ENCODE measurements at places on chromosomes 1 and 21. TPM values are rescaled to one million over a fixed set of nuclear protein-coding genes. Genes with fewer than 3 reads are reported as not detected.

GRCh38 chr1:53398091-53398490 is 61.1 kb upstream of the DMRTB1 start:
- no peaks in the 10 kb centered on the region for H3K36me3 ChIP-seq
- DNase-seq: no peak
- H3K27ac ChIP-seq: no peak overlapping the region
- no peak overlapping the region for H3K4me3 ChIP-seq
- H3K27me3 ChIP-seq: no peaks in the 10 kb centered on the region
- H3K4me1 ChIP-seq: no peaks in the 10 kb centered on the region

GRCh38 chr1:99590578-99591209 is 55.2 kb upstream of the PALMD start:
- no peaks in the 10 kb centered on the region for H3K4me1 ChIP-seq
- H3K36me3 ChIP-seq: no peaks in the 10 kb centered on the region
- no peak overlapping the region for H3K4me3 ChIP-seq

The MAP3K7CL gene
- 10.5 TPM for polyA plus RNA-seq

DNA sequence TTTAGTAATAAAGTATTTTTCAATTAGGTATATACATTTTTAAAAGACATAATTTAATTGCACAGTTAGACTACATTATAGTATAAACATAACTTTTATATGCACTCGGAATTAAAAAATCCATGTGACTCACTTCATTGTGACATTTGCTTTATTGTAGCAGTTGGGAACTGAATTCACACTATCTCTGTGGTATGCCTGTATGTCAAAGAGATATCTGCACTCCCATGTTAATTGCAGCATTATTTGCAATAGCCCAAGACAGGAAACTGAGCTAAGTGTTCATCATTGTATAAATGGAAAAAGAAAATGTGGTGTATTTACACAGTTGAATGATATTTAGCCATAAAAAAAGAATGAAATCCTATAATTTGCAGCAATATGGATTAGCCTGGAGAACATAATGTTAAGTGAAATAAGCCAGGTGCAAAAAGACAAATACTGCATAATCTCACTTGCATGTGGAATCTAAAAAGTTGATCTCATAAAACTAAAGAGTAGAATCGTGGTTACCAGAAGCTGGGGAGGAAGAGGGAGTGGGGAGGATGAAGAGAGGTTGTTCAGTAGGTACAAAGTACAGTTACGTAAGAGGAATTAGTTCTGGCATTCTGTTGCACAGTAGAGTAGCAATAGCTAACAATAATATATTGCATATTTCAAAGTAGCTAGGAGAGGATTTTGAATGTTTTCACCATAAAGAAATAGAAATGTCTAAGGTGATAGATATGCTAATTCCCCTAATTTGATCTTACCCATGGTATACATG is 64.8 kb downstream of the DPT start:
- no peaks in the 10 kb centered on the region for H3K4me1 ChIP-seq
- no peak overlapping the region for H3K27ac ChIP-seq
- H3K27me3 ChIP-seq: no peaks in the 10 kb centered on the region
- no peaks in the 10 kb centered on the region for H3K36me3 ChIP-seq

- no peak overlapping the region for H3K4me3 ChIP-seq
- no peaks in the 10 kb centered on the region for H3K36me3 ChIP-seq
- DNase-seq: no peak
- H3K27me3 ChIP-seq: no peaks in the 10 kb centered on the region
Observed at GRCh38 chr1:203099805-203100515, 14.1 kb upstream of the MYOG start.

DNA sequence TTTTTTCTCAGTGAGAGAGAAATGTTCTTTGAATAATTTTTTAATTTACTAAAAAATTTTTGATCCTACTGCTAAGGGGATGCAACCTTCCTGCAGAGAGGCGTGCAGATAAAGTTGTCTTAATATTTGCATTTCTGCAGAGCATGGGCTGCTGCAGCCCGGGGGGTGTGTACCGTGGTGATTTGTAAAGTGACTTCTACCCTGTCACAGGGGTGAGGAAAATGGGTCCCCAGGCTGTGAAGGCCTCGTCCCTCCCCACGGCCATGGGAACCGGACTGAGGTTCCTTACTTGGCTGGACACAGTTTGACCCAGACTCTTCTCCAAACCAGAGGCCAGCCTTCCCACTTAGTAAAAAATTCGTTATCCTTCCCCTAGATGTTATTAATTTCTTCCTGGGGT is 9.5 kb upstream of the C1orf174 start:
- H3K4me3 ChIP-seq: no peak overlapping the region
- peak; percentile 62 for DNase-seq
- H3K27ac ChIP-seq: no peak overlapping the region
- H3K4me1 ChIP-seq: peaks cover 46% of the 10 kb centered on the region

DNA sequence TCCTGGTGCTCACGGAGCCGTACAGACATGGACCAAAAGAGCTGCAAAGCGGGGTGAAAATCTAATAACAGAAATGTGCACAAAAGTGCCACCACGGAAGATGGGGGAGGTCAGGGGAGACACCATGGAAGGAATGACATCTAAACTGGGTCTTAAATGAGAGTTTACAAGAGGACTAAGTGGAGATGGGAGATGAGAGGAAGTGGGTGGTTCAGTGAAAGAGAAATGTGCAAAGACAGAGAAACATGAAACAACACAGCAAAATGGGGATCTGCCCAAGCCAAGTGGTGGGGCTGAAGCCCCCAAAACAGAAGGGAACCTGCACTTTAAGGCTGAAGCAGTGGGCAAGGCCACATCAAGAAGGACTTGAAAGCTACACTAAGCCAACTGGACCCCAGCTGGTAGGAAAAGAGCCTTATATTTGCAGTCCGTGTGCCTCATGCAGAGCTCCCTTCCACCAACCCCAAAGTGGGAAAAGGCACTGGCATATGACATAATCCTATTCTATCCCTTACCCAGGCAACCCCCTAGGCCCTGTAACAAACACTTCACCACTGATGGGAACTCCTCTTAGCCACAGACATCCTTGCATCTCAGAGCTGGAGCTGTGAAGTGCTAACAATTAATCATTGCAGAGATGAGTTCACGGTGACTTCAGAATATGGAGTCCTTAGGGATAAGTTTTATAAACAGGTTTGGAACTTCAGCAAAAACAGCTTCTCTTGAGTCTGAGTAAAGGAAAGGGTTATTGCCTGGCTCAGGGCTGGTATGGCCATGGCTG is 198.6 kb upstream of the EDN2 start:
- H3K4me1 ChIP-seq: peaks cover 57% of the 10 kb centered on the region
- no peak overlapping the region for H3K4me3 ChIP-seq
- peak; percentile 9 for DNase-seq
- peak overlapping the region; percentile 73 for H3K27ac ChIP-seq
- no peaks in the 10 kb centered on the region for H3K36me3 ChIP-seq

DNA sequence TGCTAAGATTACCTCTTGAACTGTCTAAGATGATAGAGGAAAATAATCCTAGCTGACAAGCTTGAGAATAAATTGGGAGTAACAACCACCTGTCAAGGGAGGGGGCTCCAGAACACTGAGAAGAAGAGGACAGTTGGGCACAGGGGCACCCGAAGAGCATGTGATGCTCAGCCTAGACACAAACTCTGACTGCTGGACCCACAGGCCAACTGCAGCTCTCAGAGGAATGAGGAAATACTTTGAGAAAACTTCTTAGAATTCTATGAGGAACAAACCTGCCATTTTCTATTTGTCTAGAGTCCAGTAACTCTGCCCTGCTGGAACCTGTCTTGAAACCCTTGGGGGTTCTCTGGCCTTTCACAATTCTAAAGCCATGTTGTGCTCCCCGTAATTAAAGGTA is 124.1 kb upstream of the KCNK2 start:
- H3K27ac ChIP-seq: no peak overlapping the region
- no peak for DNase-seq
- no peaks in the 10 kb centered on the region for H3K4me1 ChIP-seq

DNA sequence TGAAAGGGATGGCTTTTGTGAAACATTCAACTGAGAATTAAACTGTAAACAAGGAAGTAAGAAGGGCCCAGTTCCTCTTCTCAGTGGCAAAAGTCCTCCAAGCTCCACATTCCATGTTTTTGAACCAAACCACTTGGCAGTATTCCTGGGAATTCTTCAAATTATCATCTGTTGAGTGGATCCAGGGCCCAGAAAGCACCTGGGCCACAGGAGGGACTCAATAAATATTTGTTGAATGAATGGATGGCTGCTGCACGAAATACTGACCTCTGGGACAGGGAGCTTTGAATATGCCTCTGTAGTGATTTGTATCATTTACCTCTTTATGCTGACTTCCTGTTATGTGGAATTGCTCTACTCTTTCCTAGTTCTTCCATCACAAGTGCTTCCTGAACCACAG is 4.7 kb downstream of the SLC35F3 start:
- peaks cover 6% of the 10 kb centered on the region for H3K4me1 ChIP-seq
- no peak overlapping the region for H3K4me3 ChIP-seq
- no peak for DNase-seq
- H3K27me3 ChIP-seq: peaks cover 23% of the 10 kb centered on the region
- no peak overlapping the region for H3K27ac ChIP-seq
- H3K36me3 ChIP-seq: no peaks in the 10 kb centered on the region

DNA sequence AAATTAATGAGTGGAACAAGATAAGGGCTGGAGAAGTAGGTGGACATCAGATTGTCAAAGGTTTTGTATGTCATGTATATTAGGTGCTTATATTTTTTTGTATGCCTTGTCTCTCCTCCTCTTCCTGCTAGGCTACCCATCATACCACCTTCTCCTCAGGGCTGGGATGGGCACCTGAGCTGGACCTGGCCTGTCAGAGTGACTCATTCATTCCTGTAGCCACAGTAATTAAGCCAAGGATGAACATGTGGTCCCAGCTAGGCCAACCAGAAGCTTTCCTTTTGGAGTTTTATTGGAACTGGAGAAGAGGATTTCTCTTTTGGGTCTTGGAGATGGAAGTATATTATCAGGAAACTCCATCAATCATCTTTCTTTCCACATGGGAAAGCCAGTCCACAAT is 21.2 kb downstream of the PTGS2 start:
- no peaks in the 10 kb centered on the region for H3K4me1 ChIP-seq
- no peak overlapping the region for H3K4me3 ChIP-seq
- H3K27ac ChIP-seq: no peak overlapping the region
- no peak for DNase-seq
- no peaks in the 10 kb centered on the region for H3K36me3 ChIP-seq

- DNase-seq: peak; percentile 92
- H3K36me3 ChIP-seq: no peaks in the 10 kb centered on the region
- H3K27ac ChIP-seq: peak overlapping the region; percentile 92
- H3K4me3 ChIP-seq: no peak overlapping the region
Observed at GRCh38 chr1:226677027-226678020, 61.8 kb downstream of the ITPKB start.

- H3K4me3 ChIP-seq: no peak overlapping the region
- H3K27ac ChIP-seq: no peak overlapping the region
- H3K27me3 ChIP-seq: no peaks in the 10 kb centered on the region
- DNase-seq: no peak
Observed at GRCh38 chr1:15110867-15111230, 42.7 kb upstream of the TMEM51 start.

DNA sequence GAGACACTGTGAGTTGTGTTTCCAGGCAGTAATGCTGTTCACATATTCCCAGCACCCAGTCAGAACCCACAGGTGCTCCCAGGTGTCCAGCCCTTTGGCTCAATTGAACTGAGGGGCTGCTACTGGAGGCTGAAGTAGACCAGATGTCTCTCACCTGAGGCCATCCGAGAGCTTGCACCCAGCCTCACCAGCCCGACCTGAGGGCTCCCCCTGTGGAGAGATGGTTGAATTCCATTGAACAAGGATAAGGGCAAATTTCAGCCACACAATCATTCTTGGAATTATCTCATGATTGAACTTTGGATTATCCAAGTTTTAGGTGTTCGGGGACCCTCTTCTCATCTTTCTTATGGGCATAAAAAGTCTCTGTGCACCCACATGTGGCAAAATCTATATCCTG is 52.1 kb downstream of the OBSCN start:
- H3K27ac ChIP-seq: no peak overlapping the region
- no peaks in the 10 kb centered on the region for H3K36me3 ChIP-seq
- DNase-seq: no peak
- no peaks in the 10 kb centered on the region for H3K27me3 ChIP-seq

DNA sequence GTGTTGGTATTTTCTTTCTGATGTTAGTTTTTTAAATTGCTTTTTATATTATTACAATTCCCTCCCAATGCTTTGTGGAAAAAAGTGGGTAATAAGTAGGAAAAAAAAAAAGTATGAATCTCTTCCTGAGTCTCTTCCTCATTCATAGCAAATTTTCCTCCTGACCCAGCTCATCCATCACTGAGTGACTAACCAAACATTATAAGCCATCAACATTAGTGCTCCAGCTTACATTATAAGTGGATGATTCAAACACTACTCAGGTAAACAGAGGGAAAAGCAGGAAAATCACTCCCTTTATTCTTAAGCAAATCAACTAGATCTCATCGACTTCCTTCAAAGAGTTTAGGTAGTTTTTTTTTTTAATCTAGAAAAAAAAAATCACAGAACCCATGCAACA is 15.4 kb upstream of the SAMD13 start:
- no peak for DNase-seq
- no peak overlapping the region for H3K4me3 ChIP-seq
- no peak overlapping the region for H3K27ac ChIP-seq
- no peaks in the 10 kb centered on the region for H3K36me3 ChIP-seq

DNA sequence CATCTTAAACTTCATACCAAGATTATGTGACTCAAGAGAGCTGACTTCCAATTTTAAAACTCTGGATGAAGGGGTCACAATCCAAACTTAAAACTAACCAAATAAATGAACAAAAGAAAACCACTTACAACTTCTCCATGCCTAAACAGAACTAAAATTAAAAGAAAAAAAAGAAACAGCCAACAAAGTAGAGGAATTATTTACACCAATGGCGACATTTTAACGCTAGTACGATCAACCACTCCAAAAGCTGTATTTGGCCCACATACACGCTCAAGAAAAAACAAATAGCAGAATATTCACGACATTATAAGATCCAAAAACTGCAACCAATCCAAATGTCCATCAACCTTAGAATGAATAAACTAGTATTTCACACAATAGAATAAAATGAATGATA is 42.4 kb downstream of the ENAH start:
- H3K27me3 ChIP-seq: no peaks in the 10 kb centered on the region
- H3K4me3 ChIP-seq: no peak overlapping the region
- no peak overlapping the region for H3K27ac ChIP-seq
- no peaks in the 10 kb centered on the region for H3K36me3 ChIP-seq
- DNase-seq: no peak
- H3K4me1 ChIP-seq: no peaks in the 10 kb centered on the region

GRCh38 chr1:246526380-246526779 is 19.3 kb upstream of the SMYD3 start:
- no peaks in the 10 kb centered on the region for H3K27me3 ChIP-seq
- no peak for DNase-seq
- no peaks in the 10 kb centered on the region for H3K36me3 ChIP-seq
- H3K4me1 ChIP-seq: no peaks in the 10 kb centered on the region
- no peak overlapping the region for H3K4me3 ChIP-seq
- no peak overlapping the region for H3K27ac ChIP-seq

The OR2L13 gene
- polyA plus RNA-seq: 0.32 TPM

GRCh38 chr1:52641307-52641706 is 8.3 kb downstream of the SHISAL2A start:
- peak overlapping the region; percentile 94 for H3K27ac ChIP-seq
- H3K4me1 ChIP-seq: peaks cover 74% of the 10 kb centered on the region
- H3K4me3 ChIP-seq: no peak overlapping the region
- DNase-seq: peak; percentile 75
- no peaks in the 10 kb centered on the region for H3K27me3 ChIP-seq

The YTHDF2 gene
- polyA plus RNA-seq: 40.1 TPM

The SEC16B gene
- polyA plus RNA-seq: 2.9 TPM
